ENCODE measurements at places on chromosomes 11 and 22.

DNA sequence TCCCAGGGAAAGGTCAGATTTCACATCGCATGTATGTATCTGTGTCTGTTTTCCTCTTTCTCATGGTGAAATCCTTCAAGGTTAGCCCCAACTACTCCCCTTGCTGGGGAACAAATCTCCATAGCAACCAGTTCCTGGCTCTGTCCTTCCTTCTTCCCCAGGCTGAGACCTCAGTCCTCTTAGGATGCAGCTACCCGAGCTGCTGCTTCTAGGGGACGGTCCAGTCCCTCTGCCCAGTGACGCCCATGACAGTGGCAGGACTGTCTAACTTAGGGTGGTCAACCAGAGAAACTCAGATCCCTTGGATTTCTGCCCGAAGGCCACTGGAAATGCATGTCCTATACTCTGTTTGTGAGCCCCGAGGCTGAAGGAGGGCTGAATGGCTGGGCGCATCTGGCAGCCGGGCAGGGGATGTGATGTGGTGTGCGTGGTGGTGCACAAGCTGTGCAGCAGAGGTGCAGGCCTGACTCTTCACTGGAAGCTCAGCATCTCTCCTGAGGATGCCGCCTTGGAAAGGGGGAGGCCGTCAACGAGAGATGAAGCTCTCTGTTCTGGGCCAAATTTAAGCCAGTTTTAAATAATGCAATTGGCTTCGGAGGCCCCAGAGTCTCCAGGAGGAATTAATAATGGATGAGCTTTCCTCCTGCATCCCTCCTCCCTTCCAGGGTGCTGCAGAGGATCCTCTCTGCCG lies 118.7 kb upstream of the B3GAT1 start:
- DNase-seq: no peak

DNA sequence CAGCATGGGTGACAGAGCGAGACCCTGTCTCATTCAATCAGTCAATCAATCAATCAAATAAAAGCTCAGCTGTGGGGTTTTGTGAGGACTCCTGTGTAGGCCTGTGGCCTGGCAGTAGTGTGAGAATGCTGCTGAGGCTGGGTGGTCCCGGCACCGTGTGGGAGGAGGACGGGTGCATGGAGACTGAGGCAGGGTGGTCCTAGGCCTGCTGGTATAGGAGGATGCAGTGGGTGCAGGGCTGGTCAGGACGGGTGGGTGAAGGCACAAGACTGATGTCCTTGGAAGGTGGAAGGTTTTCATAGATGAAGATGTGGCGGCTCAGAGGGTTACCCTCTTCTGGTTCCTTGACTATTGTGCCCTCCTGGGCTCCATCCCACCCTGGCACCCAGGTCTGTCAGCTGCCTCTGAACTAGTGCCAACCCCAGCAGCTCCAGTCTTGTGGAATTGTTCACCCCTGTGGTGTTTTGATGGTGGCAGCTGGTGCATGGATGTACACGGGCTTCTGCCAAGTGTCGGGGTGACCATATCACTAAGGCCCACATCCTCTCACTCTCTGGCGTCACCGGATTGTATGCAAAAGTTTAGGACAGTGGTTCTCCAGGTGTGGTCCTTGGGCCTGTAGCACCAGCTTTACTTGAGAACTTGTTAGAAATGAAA lies 23.7 kb downstream of the TANGO2 start:
- DNase-seq: no peak

GRCh38 chr22:30252411-30253204 lies 6.0 kb upstream of the LIF start:
- peak; percentile 80 for DNase-seq

- DNase-seq: no peak
Measured at GRCh38 chr22:44535362-44536095, 37.5 kb upstream of the RTL6 start.

DNA sequence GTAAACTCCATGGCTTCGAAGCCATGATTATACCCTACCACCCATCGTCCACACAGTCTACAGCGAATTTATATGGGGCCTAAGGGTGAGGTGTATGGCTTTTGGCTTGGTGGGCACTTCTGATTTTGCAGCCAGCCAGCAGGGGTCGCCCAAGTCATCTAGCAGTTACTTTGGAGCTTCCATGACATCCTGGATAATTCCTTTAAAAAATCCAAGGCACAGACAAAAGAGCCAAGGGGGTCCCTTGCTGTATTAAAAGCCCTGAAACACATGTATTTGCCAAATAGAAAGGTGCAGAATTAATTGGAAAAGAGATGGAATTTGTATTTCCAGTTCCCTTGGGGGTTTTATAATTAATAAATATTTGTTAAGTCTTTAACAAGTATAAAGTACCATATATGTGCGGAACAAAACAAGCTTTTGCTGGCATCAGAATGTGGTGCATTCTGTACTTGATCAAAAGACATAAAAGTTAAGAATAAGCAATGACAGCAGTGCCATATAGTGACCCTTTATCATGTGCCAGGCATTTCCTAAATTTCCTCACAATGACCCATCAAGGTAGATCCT lies 132.8 kb upstream of the PITPNB start:
- peak; percentile 47 for DNase-seq

DNA sequence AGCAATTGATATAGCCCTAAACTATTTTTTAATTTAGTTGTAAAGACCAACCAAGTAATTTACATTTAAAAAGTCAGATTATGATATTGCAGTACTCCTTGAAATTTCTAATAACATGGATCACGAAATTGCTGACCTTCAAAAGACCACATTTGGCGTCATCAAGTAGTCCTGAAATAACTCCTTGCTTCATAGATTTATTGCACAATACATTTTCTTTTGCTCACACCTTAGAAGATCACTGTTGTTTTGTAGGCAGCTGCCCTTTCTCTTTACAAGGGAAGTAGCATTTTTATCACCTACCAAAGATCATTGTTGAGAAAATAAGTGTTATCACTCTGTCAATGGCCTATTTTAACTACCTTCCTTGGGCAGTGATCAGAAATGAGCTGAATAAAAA lies 815.8 kb downstream of the METTL15 start:
- no peak for DNase-seq

- no peak for DNase-seq
Measured at GRCh38 chr22:19802894-19803735, 42.5 kb downstream of the TBX1 start.

- DNase-seq: no peak
Measured at GRCh38 chr11:27563201-27563600, 56.6 kb upstream of the LIN7C start.

GRCh38 chr11:128549256-128549944 lies 38.0 kb downstream of the ETS1 start:
- no peak for DNase-seq

DNA sequence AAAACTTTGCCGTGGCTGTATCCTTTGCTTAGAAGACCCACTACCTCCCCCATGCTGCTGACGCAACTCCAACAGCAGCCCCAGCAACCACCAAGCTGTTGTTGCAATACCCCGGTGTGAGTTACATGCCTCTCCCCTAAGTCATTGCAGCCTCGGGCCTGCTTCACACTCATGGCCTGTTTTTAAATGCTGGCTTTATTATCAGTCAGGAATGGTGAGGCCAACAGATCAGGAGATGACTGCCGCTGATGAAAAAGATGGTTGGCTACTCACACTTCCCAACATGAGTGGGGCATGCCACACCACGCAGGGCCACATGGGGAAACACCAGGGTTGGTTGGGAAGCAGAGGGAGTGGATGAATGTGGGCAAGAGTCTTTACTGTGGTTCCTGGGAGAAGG lies 171.5 kb upstream of the SYT13 start:
- DNase-seq: peak; percentile 96
